ENCODE measurements at places on chromosomes 3 and 15.

DNA sequence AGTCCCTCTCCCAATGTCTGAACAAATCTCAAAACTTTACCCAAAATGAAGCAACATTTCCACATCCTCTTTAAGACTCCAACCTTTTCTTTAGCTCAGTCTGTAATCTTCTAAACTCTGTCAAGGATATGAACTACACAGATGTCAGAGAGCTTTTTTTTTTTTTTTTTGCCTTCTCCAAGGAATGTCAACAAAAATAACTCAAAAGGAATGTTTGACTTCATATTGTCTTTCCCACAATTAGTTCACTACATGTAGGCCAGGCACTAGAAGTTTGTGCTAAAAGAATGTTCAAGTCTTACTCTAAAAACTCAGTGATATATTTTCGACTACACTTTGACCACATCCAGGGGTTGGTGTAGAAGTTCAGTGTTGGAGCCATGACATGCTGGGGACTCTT is 37.1 kb downstream of the ADAMTS9 start:
- DNase-seq: no peak

- peak; percentile 84 for DNase-seq
Observed at GRCh38 chr3:42071904-42072812, 19.0 kb upstream of the TRAK1 start.

DNA sequence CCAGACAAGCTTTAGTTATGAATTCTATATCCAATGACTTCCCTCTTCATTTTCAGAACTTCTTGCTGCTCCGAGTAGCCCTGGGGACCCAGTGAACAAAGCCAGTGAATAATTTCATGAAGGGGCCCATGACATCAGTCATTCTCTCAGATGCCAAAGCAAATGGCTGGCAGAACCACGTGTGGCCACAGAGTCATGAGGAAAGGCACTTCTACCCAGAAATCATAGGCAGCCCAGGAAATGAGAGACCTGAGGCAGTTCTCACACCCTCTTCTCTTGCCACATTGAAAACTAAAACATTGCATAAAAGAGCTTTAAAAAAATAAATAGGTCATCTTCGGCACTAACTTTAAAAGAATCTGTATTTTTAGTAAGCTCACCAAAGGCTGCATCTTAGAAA is 4.3 kb upstream of the UACA start:
- no peak for DNase-seq

GRCh38 chr3:72569754-72570440 is 278.3 kb downstream of the SHQ1 start:
- DNase-seq: no peak

GRCh38 chr3:186909078-186909853 is 21.1 kb upstream of the ST6GAL1 start:
- DNase-seq: peak; percentile 58

DNA sequence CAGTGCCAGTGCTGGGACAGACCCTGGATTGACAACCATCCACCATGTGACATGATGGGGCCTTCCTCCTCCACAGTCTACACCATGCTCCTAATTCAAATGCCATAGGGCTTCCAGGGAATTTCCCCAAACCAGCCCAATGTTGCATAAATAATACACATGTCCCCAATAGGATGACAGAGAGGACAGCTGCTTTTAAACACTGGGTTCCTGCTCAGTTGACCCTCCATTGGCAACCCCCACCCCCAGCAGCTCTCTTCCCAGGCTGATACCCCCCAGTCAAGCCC is 28.3 kb upstream of the ATP2B2 start:
- no peak for DNase-seq

- no peak for DNase-seq
Observed at GRCh38 chr3:15094187-15094875, 4.6 kb downstream of the RBSN start.

GRCh38 chr3:166420071-166420470 is 582.8 kb upstream of the BCHE start:
- DNase-seq: no peak

DNA sequence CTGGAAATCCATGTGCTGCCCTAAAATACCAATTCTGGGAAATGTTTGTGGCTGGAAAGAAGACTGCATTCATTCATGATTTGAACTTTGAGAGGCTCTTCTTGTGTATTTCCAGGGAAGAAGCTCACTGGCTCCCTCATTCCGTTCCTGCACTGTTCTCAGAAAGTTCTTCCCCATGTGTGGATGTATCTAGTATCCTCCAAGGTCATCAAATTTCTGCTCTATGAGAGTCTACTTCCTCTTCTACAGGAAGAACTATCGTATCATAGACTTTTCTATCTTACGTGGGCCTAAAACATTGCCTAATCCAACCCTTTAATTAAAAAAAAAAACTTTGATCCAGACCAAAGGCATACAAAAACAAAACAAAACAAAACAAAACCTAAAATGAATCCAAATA is 2.9 kb downstream of the CCR3 start:
- DNase-seq: no peak

DNA sequence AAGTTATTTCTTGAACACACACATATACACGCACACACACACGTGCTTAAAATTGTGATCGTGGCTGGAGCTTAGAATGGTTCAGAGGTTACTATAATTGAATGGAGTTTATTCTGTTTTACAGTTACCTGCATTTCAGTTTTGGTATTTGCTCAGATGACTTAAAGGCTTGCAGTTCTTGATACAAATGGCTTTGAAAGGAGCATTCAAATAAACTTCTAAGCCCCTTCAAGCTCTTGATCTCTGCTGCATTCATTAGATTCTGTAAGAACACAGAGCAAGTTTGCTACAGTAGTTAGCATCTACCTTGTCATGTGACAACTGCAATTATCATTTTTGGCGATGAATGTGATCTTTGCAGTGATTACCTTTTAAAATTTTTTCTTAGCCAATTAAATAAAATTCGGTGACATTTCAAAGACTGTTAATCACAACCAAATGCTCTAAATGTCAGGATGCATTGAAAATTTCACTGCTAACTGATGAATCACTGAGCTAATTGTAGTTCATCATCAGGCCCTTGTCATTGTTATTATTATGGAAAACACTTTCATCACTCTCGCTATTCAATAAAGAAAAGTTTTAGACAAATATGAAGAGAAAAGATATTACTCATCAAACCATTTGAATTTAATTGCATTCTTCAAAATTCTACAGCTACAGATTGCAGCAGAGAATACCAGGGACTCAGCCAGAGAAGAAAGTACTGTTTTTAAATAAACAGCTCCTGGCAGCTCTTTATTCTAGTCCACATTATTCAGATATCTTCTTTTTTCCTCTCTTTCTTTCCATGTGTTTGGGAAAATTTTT is 296.1 kb downstream of the LRTM1 start:
- DNase-seq: no peak

GRCh38 chr3:18215639-18216038 is 209.5 kb downstream of the SATB1 start:
- no peak for DNase-seq

GRCh38 chr3:58215317-58216025 is 4.7 kb upstream of the DNASE1L3 start:
- no peak for DNase-seq

Measured in H4 (cell line).